ENCODE measurements at places on chromosomes 12 and 14. TPM values are rescaled to one million over a fixed set of nuclear protein-coding genes. Genes with fewer than 3 reads are reported as not detected.

DNA sequence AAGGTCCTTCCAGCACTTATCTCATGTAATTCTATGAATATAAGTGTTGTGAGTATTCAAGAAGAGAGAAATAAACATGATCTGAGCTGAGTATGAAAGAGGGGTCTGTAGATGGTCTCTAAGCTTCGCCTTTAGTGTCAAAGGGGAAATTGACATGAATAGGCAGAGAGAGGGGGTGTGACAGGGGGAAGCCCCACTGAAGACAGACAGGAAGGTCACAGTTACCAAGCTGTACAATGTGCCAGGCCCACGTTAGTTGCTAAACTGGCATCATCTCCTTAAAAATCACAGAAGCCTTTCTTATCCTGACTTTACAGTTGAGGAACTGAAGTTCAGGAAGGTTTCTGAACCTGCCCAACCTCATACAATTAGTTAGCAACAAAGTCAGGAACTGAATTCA is 7.6 kb downstream of the ARHGEF40 start:
- no peak for DNase-seq

DNA sequence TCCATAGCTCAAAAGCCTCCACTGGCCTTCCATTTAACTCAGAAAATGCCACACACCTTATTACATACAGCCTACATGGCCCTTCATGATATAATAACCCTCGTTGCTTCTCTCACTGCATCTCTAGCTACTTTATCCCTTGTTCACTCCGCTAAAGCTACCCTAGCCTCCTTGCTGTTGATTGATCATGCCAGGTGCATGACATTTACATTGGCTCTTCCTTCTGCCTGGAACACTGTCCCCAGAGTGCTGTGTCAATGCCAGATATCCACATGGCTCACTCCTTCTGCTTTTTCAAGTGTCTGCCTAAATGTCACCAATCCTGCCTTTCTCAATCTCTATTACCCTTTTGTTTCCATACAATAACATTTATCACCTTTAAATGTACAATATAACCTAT is 58.3 kb downstream of the CAND1 start:
- no peak for DNase-seq

DNA sequence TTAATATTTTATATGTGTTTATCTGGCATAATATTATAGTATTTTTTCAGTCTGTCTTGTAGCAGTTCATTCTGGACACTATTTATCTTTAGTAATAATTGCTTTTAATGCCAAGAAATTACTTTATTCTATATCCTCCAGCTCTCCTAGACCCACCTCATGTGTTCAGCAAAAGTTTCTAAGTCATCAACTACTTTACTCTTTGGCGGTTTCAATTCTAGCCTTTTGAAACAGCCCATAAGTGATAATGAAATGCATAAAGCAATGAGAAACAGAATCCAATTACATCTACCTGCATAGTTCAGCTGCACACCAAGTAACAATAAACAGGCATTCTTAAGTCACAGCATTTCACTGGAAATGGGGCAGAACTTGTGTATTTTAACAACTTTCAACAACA is 225.5 kb downstream of the SLC25A21 start:
- DNase-seq = no peak

ITFG2 gene
- 44.1 TPM for total RNA-seq

DNA sequence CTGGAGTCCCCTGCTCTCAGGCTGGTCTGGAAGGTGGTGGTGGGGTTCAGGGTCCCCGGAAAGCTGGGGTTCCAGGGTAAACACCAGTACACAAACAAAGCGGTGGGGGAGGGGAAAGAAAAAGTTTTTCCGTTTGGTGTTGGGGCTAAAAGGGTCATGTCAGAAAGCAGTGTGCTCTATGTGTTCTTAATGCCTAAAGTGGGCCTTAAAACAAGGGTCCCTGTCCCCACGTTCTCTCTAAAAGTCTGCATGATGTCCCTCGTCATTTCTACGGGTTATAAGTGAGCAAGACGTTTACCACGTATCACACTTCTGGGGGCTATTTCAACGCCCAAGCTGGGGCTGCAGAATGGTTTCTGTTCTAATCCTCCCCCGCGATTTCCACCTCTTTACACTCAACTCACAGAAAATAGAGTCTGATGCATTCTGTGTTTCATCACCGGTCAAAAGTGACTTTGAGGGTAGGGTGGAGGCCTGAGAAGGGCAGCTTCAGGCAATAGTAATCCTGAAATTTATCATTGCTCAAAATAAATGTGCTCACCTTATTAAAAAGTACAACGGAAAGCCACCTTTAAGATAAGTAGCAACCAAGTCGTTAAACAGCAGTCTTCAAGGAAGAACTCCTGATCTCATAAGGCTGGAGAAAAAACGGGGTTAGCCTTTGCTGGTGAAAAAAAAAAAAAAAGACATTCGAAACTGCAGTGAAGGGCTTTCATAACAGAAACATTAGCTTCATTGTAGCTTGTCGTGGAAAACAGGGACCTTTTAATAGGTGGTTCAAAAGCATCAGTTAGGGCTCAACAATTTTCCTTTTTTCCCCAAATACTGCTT is 63.9 kb upstream of the PTGR2 start:
- DNase-seq = no peak

NID2 gene
- 62.7 TPM for total RNA-seq

DNA sequence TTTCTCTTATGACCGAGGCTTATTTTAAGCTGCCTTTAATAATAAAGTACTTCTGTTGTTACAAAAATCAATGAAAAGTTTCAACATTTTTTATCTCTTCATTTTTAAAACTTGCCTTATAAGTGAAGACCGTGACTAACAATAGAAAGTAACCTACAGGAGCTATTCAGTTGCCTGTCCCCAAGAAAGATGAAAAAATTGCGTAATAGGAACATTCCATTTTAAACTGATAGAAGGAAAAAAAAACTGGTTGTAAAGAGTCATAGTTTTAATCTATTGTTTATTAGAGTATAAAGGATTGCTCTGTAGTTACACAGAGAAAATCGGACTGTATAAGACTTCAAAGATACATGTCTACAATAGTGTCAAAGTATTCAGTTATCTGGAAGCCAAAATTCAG is 83.3 kb downstream of the DAAM1 start:
- DNase-seq = no peak

DNA sequence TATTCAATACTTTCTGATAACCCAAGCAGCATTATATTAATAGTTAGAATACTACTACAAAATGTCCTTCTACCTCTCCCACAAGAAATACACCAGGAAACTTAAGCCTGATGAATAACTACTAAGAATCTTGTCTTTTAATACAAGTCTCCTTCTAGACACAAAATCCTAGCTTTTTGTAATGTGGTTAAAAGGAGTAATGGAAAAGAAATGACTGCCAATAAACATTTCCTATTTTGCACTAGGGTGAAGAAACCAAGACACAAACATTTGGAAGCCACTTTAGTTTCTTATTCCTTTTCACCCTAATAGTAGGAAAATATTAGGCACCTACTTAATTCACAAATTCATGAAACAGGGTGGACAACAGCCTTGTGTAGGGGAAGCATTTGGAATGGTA is 51.3 kb upstream of the TTC7B start:
- DNase-seq = no peak

DNA sequence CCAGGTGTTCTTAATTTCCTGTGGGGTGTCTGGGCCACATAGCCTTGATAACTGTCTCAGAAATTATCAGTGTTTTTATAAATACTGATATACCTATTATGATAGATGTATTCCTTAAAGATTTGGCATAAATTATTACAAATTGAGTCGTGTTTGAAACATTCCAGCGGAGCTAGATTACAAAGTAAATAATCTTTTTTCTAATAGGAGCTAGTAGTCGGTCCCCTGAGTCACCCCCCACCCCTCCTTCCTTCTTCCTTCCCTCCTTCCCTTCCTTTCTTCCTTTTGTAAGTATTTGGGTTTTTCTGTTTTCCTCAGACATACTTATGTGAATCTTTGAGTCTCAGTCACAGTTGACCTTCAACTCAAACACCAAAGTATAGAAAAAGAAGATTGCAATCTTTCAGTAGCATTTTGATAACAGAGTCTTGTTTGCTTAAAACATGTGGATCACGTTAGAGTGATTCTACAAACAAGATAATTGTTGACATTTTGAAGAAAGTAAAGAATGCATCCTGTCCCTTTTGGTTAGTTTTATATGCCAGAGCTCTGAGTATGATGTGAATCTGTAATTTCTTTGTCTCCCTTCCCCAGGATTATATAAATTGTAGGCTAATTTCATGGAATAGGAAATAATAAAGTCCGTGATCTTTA is 264.0 kb downstream of the FUT8 start:
- no peak for DNase-seq

GRCh38 chr12:68170726-68171125 is 11.2 kb upstream of the IFNG start:
- no peak for DNase-seq

DNA sequence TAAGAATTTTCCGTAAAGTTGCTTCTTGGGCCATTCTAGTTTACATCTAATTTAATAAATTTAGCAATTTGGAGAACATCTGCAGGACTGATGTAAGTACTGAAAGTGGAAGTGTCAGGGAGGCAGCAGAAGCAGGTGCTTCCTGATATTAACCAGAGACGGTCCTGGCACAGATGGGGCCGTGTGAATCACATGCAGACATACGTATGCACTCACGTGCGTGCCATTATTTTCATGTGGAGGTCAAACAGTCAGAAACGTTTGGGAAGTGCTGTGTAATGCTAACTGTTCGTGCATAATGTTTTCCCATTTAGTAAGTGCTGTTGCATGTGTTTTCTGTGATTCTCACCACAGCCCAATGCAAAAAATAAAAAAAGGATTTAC is 87.8 kb upstream of the DYNC1H1 start:
- DNase-seq = peak; percentile 83

ANKRD33 gene
- total RNA-seq = not detected

A2M gene
- total RNA-seq = 66.2 TPM

INHBC gene
- not detected for total RNA-seq

Data from transverse colon (tissue), 4 donors.